Cerebellar nuclear complex (tissue), 1 donor: ENCODE measurements at places on chromosomes 3 and 15.

GRCh38 chr3:53155760-53156159, 5.2 kb upstream of the PRKCD start:
- DNase-seq, result no peak

GRCh38 chr3:98782824-98783500, 19.8 kb downstream of the ST3GAL6 start:
- no peak for DNase-seq

GRCh38 chr3:123388811-123389627, 59.9 kb downstream of the ADCY5 start:
- no peak for DNase-seq

GRCh38 chr3:170196833-170197232, 15.3 kb upstream of the PHC3 start:
- DNase-seq, result no peak

DNA sequence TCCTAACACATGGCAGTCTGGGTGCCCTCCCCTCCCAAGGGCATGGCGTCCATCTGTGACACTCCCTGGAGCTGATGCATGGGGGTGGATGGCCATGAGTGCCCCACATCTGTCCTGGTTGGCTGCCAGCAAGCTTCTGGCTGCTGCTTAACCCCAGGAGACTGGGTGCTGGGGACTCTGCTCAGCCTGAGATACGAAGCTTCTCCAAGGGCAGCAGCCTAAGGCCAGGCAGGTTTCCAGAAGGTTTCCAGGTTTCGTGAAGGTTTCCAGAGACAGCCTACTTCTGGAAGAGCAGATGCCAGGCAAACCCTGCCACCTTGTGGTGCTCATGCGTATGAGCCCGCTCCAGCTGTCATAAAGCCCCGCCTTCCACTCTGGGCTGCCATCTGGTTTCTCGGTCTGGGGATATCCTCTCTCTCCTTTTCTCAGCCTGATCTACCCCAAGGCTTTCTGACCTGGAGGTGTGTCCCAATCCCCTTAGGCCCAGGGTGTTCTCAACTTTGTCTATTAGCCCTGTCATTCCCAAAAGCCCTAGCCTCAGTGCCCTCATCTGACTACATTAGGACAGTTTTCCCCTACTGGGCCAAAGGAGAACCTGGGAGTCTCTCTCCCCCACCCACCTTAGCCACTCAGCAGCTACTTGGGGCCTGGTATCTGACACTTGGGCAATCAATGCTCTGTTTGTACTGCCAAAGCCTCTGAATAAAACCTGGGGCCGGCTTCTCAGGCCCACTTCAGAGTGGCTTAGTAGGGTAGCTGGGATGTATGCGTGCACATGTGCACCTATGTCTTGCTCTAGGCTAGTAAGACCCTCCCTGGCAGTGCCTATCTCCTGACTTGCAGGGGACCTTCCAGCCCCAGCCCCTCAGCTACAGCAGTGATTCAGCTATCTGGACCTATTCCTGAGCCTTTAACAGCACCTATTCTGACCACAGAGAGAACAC, 12.0 kb downstream of the MRPL46 start:
- no peak for DNase-seq

DNA sequence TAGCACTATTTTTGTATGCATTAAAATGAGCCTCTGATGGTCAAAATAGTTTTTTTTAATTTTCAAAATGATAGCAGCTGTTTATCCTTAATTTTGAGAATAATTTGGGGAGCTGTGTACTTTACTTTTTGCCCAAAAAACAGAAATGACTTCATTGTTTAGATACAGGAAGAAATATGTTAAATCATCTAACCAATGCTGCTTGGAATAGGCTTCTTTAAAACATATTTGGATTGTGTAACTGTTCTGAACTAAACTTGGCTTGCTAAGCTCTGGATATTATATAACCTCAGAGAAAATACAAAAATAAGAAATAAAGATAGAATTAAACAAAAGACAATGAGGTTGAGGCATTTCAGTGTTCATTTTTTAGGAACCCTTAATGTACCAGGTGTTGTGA, 119.3 kb downstream of the SERPINI1 start:
- no peak for DNase-seq

GRCh38 chr3:452221-452620, 255.7 kb downstream of the CHL1 start:
- DNase-seq, result peak; percentile 81

- no peak for DNase-seq
These were observed 99.3 kb downstream of the WNT7A start for GRCh38 chr3:13780432-13781176.

DNA sequence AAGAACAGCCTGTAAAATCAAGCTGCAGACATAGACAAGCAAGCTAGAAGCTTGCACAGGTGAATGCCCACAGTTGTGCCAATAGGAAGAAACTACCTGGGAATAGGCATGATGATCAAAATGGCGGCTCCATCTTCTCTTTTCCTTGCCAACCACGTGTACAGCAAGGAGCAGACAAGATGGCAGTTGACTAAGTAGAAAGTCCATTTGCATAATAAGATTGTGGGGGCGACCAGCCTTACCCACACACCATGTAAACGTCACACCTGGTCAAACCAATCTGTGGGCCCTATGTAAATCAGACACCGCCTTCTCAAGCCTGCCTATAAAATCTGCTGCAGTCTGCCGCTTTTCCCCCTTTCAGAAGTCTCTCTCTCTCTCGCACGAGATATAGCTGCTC, 25.1 kb upstream of the ANKRD34C start:
- no peak for DNase-seq

GRCh38 chr15:35440265-35440664, 105.7 kb downstream of the DPH6 start:
- no peak for DNase-seq

DNA sequence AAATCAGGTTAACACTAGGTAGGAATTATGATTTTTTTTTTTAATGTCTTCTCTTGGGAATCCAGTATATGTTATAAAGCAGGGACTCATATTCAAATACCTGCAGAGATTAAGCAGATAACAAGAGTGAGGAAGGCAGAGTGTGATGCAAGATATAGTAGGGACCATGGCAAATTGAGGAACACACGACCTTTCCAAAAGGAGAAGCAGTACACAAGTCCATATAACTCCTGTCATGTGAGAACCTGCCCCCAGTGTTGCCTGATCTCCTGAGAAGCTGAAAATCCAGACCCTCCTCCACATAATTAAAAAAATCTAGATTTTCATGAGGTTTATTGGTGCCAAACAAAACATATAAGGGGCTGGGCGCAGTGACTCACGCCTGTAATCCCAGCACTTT, 3.6 kb downstream of the RFC4 start:
- no peak for DNase-seq

DNA sequence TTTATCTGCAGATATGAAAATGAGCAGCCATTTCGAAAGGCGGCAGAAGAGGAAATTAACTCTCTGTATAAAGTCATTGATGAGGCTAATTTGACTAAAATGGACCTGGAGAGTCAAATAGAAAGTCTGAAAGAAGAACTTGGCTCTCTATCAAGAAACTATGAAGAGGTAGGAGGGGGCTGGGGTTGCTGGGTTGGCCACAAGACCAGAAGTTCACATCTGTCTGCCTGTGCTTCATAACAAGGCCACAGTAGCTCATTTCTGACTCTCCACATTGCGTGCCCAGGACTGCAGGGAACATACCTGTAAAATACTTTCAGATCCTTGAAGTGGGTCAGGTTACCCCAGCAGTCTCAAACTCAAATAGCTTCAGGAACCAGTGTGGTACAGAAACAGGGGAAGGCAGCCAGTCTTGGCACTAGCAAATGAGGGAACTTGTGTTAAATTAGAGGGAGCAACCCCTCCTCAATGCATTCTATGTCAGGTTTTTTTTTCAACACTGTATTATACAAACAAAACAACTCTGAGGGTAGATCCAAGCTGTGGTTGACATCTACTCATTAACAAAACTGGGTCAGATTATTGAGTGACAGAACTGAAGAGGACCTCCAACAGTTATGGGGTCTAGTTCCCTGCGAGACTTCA, 48.7 kb downstream of the BFSP2 start:
- DNase-seq, result no peak

GRCh38 chr15:49876401-49877038, 242.5 kb downstream of the ATP8B4 start:
- DNase-seq, result no peak

DNA sequence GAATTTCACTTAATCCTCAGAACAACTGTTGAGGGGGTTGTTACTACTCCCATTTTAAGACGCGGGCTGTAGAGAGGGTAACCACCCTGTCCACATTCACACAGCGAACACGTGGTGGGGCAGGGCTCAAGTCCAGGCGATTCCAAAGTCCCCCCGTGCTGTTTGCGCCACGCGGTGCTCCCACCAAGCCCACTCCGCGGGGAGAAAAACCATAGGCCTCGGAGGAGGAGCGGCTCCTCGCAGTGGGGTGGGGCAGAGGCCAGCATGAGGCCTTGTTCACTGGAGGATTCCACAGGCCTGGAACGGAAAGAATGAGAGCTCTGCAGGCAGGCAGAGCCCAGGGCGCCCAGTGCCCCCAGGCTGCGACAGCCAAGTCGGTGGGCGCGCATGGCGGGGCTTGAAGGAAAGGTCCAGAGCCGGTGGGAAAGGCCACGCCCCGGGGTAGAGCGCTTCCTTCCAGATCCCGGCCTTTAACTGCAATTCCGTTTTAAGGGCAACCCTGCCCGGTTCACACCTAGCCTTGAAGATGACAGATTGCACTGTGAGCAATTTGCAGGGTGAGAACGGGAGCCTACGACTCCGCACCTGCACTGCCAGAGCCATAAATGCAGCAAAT, 161.8 kb upstream of the TBL1XR1 start:
- DNase-seq, result no peak

GRCh38 chr15:90750186-90750585, 33.0 kb downstream of the BLM start:
- no peak for DNase-seq

DNA sequence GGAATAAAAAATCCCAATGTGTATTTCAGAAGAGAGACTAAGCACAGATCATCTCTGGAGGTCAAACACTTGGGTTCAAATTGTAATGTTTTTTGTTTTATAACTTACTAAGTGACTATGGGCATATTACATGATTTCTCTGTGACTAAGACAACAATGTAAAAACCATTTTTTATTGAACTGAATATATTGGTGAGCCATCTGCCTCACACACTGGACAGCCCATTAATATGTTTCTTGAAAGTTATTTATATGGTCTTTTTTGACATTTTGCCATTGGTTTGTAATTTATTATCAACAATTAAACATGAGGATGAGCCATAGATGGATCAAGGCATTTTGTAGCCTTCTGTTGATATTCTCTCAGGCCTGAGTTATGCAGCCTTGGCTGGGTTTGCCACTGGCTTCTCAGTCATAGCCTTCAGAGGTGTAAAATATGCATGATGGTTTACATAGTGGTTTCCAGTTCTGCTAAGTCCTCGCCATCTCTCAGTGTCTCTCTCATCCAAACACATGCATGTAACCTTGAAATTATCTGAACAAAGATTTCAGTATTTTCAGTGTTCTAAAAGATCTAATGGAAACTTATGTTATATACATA, 997.2 kb downstream of the DIPK2A start:
- DNase-seq, result no peak

DNA sequence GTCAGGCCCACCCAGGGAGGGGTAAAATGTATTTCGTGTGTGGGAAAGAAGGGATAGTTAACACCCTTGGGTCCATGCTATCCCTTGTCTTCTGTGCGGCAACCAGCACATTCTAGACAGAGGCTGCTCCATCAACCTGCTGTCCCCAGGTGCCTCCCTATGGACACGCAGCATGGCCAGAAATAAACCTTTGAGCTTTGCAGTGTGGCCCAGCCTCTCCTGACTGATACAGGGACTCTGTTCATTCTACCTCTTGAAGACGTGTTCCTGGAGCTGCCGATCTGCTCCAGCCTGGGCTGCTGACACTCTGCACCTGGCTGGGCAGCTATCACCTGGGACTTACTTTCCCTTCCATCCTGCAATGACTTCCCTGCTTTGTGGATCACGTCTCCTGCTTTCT, 4.1 kb upstream of the KLF13 start:
- DNase-seq, result no peak

- no peak for DNase-seq
These were observed 41.1 kb downstream of the LYZL4 start for GRCh38 chr3:42369304-42369703.

GRCh38 chr3:73245459-73245858, 184.0 kb downstream of the EBLN2 start:
- no peak for DNase-seq

DNA sequence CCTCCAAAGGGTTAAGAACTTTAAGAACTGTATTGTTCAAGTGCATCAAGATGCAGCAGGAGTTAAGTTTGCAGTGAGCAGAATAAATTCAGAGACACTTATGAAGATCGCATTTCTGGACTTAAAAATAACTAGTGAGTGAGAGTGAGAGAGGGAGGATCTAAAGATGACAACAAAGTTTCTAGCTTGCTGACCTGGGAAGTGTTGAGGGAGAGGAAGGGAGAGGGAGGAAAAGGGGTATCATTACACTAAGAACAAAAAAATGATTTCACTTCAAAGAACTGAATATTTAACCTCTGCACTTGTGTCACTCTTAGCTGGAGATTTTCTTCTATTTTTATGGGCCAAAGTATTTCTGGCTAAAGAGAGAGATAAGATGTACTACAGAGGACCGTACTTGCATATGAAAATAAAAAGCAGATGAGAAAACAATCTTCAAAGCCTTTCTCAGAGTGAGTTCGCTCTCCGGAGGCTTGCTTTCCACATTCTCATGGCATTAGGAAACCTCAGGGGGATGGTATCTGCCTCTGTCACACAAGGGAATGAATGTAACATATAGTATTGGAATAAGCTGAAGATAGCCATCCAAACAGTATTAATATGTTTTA, 91.4 kb upstream of the TJP1 start:
- no peak for DNase-seq

DNA sequence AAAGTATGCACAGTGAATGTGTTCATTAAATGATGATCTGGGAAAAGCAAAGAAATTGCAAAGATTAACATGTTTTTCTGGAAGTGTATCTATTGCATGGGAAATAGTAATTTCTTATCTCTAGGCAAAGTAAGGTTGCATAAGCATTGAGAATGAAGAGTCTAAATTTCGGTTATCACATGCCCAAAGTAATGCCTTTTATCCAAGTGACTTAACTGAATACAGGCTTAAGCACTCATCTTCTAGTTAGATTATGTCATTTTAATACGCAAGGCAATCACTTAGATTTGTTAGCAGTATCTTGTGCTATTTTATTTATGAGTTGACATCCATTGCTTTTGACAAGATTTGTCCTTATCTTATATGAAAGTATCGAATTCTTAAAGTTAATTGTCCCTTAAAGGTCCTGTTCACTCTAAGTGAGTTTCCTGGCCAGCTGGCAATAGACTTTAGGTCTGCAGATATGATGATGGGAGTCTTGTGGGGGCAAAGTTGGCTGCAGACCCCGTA, 100.5 kb downstream of the NAALADL2 start:
- no peak for DNase-seq

GRCh38 chr15:71332431-71333004, 217.2 kb downstream of the THSD4 start:
- no peak for DNase-seq

- no peak for DNase-seq
These were observed 89.5 kb upstream of the IQSEC1 start for GRCh38 chr3:13162549-13163320.

GRCh38 chr3:76026379-76026778, 241.0 kb upstream of the ZNF717 start:
- no peak for DNase-seq

GRCh38 chr3:131050001-131050400, 23.3 kb downstream of the NEK11 start:
- no peak for DNase-seq
